Activated CD4-positive, alpha-beta T cell treated with anti-CD3 and anti-CD28 coated beads, Interleukin-2, amount 10 ng/mL, durations not matched to agents 24 days and 14 days (primary cell): ENCODE measurements at places on chromosomes 2 and 18.

GRCh38 chr2:168090366-168091135, 156.8 kb downstream of the STK39 start:
- H3K4me1 ChIP-seq: peaks cover 18% of the 10 kb centered on the region
- peak overlapping the region; percentile 39 for H3K27ac ChIP-seq
- no peak overlapping the region for H3K4me3 ChIP-seq
- no peaks in the 10 kb centered on the region for H3K27me3 ChIP-seq
- DNase-seq: no peak

DNA sequence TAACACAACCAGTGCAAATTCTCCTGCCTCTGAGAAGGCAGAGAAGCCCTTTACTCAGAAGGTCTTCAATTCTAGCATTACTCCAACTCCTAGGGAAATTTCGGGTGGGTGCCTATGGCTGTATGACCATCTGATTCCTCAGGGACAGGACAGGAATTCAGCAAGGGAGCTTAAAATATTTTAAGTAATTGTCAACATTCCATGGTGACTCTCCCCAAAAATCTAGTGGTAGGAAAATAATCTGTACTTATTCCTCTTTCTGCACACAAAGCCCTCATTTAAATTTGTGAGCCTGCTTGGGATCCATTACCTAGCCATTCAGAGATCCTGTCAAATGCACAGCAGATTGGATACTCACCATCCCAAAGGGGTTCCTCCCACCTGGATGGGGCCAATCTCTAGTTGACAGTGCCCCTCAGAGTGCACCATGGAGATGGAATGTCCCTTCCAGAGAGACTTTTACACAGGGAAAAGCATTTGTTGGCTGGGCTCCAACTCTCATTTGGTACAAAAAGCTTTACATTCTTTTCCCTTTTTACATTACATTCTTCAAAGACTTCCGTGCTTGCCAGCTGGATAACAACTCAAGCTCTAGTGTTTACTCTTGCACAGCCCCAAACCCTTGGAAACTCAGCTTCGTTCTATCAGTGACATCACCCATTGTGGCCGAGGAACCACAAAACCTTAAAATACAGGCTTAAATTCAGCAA, 3.1 kb upstream of the TMEM150A start:
- no peak for DNase-seq
- H3K27me3 ChIP-seq: peaks cover 1% of the 10 kb centered on the region
- H3K36me3 ChIP-seq: peaks cover 31% of the 10 kb centered on the region

GRCh38 chr2:158953454-158953853, 15.0 kb upstream of the TANC1 start:
- no peaks in the 10 kb centered on the region for H3K36me3 ChIP-seq
- DNase-seq: no peak
- H3K27ac ChIP-seq: no peak overlapping the region
- H3K4me1 ChIP-seq: peaks cover 6% of the 10 kb centered on the region
- H3K4me3 ChIP-seq: no peak overlapping the region

DNA sequence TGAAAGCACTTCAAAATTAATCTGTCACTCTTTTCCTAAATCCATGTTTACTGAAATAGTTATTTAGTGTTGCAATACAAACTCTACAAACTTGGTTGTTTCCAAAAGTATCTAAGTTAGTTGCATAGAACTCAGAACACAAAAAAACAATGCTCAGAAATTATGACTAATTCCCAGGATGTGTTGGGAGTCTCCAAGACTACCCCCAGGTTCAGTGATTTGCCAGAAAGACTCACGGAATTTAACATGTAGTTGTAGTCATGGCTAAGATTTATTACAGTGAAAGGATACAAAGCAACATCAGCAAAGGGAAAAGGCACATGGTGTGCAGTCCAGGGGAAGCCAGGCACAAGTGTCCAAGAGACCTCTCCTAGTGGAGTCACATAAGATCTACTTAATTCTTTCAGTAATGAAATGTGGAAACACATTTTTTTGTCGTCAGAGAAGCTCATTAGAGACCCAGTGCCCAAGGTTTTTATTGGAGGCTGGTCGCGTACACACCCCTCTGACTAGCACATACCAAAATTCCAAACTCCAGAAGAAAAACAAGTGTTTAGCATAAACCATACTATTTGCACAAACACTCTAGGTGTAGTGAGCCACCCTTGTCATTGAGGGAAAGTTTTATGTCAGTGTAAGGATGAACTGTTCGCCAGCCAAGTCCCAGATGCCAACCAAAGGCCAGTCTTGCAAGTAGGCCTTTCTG, 43.3 kb upstream of the CYP20A1 start:
- H3K4me3 ChIP-seq: no peak overlapping the region
- no peaks in the 10 kb centered on the region for H3K27me3 ChIP-seq
- no peaks in the 10 kb centered on the region for H3K4me1 ChIP-seq
- DNase-seq: no peak
- H3K36me3 ChIP-seq: peaks cover 3% of the 10 kb centered on the region

- H3K27me3 ChIP-seq: no peaks in the 10 kb centered on the region
- no peak overlapping the region for H3K27ac ChIP-seq
- no peaks in the 10 kb centered on the region for H3K4me1 ChIP-seq
- no peak overlapping the region for H3K4me3 ChIP-seq
These were observed 331.8 kb upstream of the SLC8A1 start for GRCh38 chr2:40783704-40784103.

DNA sequence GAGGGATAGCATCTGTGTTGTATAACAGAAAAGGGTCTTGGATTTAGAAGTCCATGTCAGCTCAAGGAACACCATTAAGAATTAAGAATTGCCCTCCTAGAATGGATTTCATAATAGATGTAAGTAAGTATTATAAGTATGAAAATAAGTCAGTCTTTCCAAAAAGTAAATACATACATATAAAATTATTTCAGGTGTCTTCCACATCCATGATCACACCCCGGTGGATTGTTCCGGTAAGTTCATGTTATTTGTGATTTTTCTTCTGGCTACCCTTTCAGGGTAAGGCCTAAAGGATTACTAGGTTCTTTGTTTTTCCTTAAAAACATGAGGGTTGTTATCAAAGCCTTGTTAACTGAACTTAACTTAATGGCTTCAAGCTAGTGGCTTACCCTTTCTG, 55.9 kb downstream of the TMEM185B start:
- H3K27ac ChIP-seq: no peak overlapping the region
- H3K27me3 ChIP-seq: no peaks in the 10 kb centered on the region
- peaks cover 14% of the 10 kb centered on the region for H3K36me3 ChIP-seq
- no peak overlapping the region for H3K4me3 ChIP-seq
- no peak for DNase-seq
- H3K4me1 ChIP-seq: no peaks in the 10 kb centered on the region
